Kidney (tissue), 22 donors: ENCODE measurements at places on chromosomes 7 and 10. TPM values are rescaled to one million over a fixed set of nuclear protein-coding genes. Genes with fewer than 3 reads are reported as not detected.

DNA sequence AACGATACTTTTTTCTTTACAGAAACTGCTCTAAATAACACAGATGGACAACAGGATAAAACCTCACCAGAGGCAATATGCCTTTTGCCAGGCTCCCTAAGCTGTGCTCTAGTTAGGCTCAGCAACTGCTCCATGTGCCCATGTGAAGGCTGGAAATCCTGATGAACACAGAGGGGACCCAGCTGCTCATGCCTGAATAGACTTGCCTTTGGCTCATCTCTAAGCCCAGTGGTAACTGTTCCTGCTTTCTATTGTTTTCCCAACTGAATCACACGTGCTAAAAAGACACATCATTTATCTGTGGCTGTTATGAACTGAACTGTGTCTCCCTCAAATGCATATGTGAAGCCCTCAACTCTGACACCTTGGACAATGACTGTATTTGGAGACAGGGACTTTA, 110.4 kb downstream of the RNF216 start:
- no peaks in the 10 kb centered on the region for H3K4me1 ChIP-seq
- no peaks in the 10 kb centered on the region for H3K36me3 ChIP-seq
- no peak for DNase-seq
- no peak overlapping the region for H3K27ac ChIP-seq
- H3K4me3 ChIP-seq, result no peak overlapping the region

DNA sequence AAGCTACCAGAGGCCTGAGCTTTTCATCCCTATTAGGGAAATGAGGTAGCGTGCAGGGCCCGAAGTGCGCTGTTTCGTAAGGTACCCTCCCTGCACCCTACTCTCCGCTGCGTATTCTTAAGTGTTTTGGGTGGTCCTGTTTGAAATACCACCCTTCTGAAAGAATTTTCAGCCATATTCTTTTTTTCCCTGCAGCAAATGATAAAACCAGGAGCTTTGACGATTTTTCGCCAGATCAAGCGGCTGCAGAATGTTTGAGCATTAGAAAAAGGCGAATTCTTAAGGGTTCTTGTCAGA, 1.2 kb downstream of the RSBN1L start:
- DNase-seq, result no peak
- no peaks in the 10 kb centered on the region for H3K27me3 ChIP-seq
- no peaks in the 10 kb centered on the region for H3K36me3 ChIP-seq
- H3K27ac ChIP-seq, result peak overlapping the region; percentile 92
- peaks cover 3% of the 10 kb centered on the region for H3K4me1 ChIP-seq
- peak overlapping the region; percentile 96 for H3K4me3 ChIP-seq

DNA sequence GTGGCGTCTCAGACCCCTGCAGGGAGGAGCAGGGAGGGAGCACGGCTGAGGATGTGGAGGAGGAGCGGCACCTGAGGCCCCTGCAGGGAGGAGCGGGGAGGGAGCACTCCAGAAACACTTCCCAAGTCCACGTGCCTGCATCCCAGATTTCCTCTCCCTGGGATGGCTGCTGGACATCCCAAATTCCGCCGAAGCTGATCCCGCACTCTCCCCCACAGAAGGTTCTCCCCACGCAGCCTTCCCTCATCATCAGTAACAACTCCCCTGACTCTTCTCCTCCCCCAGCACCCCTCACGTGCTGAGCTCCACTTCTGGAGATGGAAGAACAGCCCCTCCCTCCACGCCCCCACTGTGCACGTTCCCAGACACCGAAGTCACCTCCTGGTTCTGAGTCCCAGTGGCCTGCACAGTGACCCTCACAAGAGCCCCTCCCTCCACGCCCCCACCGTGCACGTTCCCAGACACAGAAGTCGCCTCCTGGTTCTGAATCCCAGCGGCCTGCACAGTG, 17.8 kb upstream of the FOXL3 start:
- H3K27ac ChIP-seq, result no peak overlapping the region
- no peaks in the 10 kb centered on the region for H3K36me3 ChIP-seq
- no peak for DNase-seq
- H3K4me3 ChIP-seq, result no peak overlapping the region
- H3K27me3 ChIP-seq, result no peaks in the 10 kb centered on the region

The LFNG gene
- 18.4 TPM for total RNA-seq

GRCh38 chr10:14024329-14025202, 306.2 kb downstream of the FRMD4A start:
- no peaks in the 10 kb centered on the region for H3K36me3 ChIP-seq
- no peaks in the 10 kb centered on the region for H3K4me1 ChIP-seq
- H3K27ac ChIP-seq, result no peak overlapping the region
- no peak overlapping the region for H3K4me3 ChIP-seq

- no peaks in the 10 kb centered on the region for H3K36me3 ChIP-seq
- H3K27ac ChIP-seq, result no peak overlapping the region
- no peak for DNase-seq
- no peaks in the 10 kb centered on the region for H3K4me1 ChIP-seq
These were observed 111.1 kb upstream of the NPY start for GRCh38 chr7:24172856-24173255.

DNA sequence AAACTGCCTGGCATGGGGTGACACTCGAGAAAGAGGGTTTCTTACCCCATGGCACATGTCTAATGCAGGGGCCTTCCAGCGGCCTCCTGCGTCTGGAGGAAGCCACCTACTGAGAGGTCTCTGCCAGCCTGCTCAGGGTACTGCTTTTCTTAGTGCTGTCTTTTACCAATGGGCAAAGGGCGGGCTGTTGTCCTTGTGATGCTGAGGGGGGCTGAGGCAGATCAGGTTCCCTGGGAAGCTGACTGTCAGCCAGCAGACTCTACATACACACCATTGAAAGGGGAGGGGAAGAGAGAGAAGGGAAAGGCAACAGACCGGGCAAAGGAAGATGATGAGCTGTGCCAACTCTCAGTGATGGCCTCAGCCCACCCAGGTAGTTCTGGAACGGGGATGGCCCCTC, 48.7 kb downstream of the COL13A1 start:
- H3K27ac ChIP-seq, result no peak overlapping the region
- H3K4me1 ChIP-seq, result no peaks in the 10 kb centered on the region
- no peaks in the 10 kb centered on the region for H3K27me3 ChIP-seq
- H3K36me3 ChIP-seq, result no peaks in the 10 kb centered on the region

The ZNF239 gene
- total RNA-seq, result 4.7 TPM

The NUTM2A gene
- 1.5 TPM for total RNA-seq

GRCh38 chr7:158357106-158357897, 230.3 kb downstream of the PTPRN2 start:
- H3K36me3 ChIP-seq, result no peaks in the 10 kb centered on the region
- no peaks in the 10 kb centered on the region for H3K4me1 ChIP-seq
- no peak for DNase-seq
- no peak overlapping the region for H3K4me3 ChIP-seq
- H3K27ac ChIP-seq, result no peak overlapping the region
- H3K27me3 ChIP-seq, result no peaks in the 10 kb centered on the region

The OPN1SW gene
- not detected for total RNA-seq

DNA sequence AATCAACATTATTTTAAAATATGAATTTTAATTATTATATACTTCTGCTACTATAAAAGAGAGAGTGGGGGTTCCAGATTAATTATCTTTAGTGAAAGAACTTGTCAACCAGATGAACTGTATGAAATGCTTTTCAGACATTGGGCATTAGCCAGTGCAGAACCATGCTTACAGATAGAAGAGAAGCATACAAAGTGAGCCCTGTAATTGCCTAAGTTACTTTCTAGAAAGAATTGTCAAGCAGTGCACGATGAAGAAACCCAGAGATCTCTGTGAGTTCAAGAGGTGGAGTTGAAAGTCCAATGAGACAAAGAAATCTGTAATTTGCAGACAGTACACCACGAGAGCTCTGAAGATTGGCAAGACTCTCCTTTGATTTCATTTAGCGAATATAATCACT, 166.7 kb downstream of the CDC14C start:
- no peaks in the 10 kb centered on the region for H3K36me3 ChIP-seq
- no peak overlapping the region for H3K4me3 ChIP-seq
- no peak for DNase-seq
- H3K4me1 ChIP-seq, result no peaks in the 10 kb centered on the region

GRCh38 chr10:17733620-17734019, 18.4 kb upstream of the TMEM236 start:
- no peaks in the 10 kb centered on the region for H3K27me3 ChIP-seq
- no peak for DNase-seq
- no peak overlapping the region for H3K4me3 ChIP-seq
- no peaks in the 10 kb centered on the region for H3K36me3 ChIP-seq
- H3K27ac ChIP-seq, result no peak overlapping the region

The TAS2R5 gene
- 2.5 TPM for total RNA-seq

GRCh38 chr7:18293759-18294158, 201.8 kb upstream of the HDAC9 start:
- no peaks in the 10 kb centered on the region for H3K4me1 ChIP-seq
- H3K27ac ChIP-seq, result no peak overlapping the region
- H3K27me3 ChIP-seq, result no peaks in the 10 kb centered on the region

- H3K27ac ChIP-seq, result no peak overlapping the region
- H3K4me1 ChIP-seq, result no peaks in the 10 kb centered on the region
- no peak overlapping the region for H3K4me3 ChIP-seq
- no peaks in the 10 kb centered on the region for H3K27me3 ChIP-seq
These were observed 24.4 kb upstream of the FIGNL1 start for GRCh38 chr7:50474382-50475160.
